Spleen (tissue), 13 donors: ENCODE measurements at places on chromosomes 3 and 15. TPM values are rescaled to one million over a fixed set of nuclear protein-coding genes. Genes with fewer than 3 reads are reported as not detected.

The POMGNT2 gene
- polyA plus RNA-seq, result 3.6 TPM

The LPP gene
- 2.4 TPM for polyA plus RNA-seq

The PLA2G4F gene
- polyA plus RNA-seq, result 0.03 TPM

The CPLX3 gene
- polyA plus RNA-seq, result 28.9 TPM

DNA sequence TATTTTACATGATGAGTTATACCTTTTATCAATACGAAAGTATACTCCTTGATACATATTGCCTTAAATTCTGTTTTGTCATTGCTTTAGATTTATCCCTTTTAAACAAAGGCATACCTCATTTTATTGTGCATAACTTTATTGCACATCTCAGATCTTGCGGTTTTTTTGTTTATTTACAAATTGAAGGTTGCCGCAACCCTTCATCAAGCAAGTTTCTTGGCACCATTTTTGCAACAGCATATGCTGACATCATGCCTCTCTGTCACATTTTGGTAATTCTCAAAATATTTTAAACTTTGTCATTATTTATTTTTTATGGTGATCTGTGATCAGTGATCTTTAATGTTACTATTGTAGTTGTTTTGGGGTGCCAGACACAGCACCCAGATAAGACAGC, 20.9 kb downstream of the SNRK start:
- H3K4me3 ChIP-seq, result no peak overlapping the region
- no peak for DNase-seq
- peak overlapping the region; percentile 21 for H3K27ac ChIP-seq
- H3K4me1 ChIP-seq, result peaks cover 21% of the 10 kb centered on the region

DNA sequence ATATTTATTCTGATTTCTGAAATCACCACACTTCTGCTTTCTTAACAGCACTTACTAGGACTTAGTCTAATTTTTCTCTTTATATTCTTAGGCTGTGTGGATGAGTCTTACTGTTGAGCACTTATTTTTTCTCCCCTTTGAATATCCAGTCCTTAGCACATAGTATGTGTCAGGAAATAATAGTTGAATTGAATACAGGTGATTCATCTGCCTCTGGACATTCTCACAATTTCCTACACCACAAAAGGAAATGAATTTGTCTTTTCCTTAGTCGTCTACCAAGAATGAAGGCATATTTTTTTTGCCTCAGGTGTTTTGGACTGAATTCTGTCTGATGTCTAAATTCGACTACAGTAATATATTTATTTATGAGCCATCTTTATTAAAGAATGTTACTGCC, 204.2 kb downstream of the GHSR start:
- H3K27me3 ChIP-seq, result no peaks in the 10 kb centered on the region
- no peaks in the 10 kb centered on the region for H3K4me1 ChIP-seq

GRCh38 chr3:12629560-12629959, 34.4 kb downstream of the RAF1 start:
- H3K4me3 ChIP-seq, result no peak overlapping the region
- H3K27me3 ChIP-seq, result no peaks in the 10 kb centered on the region
- H3K4me1 ChIP-seq, result peaks cover 39% of the 10 kb centered on the region
- H3K27ac ChIP-seq, result peak overlapping the region; percentile 17
- no peak for DNase-seq

DNA sequence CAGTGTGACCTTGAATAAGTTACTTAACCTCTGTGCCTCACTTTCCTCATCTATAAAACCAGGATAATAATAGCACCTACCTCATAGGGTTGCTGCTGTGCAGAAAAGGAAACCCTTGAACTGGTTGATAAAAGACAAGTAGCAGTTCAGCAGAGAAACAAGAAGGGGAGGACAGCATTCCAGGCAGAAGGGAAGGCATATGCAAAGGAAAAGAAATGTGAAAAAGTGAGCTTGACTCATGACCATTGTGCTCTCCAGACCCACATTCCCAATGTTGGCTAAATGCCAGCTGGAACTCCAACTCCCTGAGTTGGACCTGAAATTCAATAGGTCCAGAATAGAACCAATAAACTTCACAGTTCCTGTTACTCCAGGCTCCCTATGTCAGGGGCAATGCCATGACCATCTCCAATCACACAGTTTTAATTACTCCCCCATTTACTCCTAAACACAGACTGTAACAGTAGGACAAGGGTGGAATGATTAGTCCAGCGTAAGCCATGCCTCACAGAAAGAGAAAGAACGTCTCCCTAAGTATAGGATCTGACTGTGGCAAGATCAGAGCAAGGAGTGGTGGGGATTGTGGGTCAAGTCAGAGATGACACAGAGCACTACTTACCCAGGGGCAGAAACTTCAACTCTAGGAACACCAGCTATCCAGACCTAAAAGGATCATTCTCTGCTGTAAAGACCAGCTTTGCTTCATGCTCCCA, 26.9 kb downstream of the PRKAR2A start:
- peaks cover 33% of the 10 kb centered on the region for H3K4me1 ChIP-seq
- no peak overlapping the region for H3K4me3 ChIP-seq
- no peak for DNase-seq
- no peaks in the 10 kb centered on the region for H3K36me3 ChIP-seq
- no peaks in the 10 kb centered on the region for H3K27me3 ChIP-seq
- no peak overlapping the region for H3K27ac ChIP-seq

- H3K4me1 ChIP-seq, result no peaks in the 10 kb centered on the region
- no peaks in the 10 kb centered on the region for H3K36me3 ChIP-seq
Measured at GRCh38 chr15:49675041-49675440, 54.2 kb downstream of the DTWD1 start.
